ENCODE measurements at places on chromosomes 3 and 15. TPM values are rescaled to one million over a fixed set of nuclear protein-coding genes. Genes with fewer than 3 reads are reported as not detected.

GRCh38 chr15:75153565-75154276 lies 48.0 kb upstream of the C15orf39 start:
- no peak for DNase-seq
- H3K36me3 ChIP-seq = no peaks in the 10 kb centered on the region
- peaks cover 14% of the 10 kb centered on the region for H3K4me1 ChIP-seq
- H3K4me3 ChIP-seq = no peak overlapping the region
- H3K27ac ChIP-seq = peak overlapping the region; percentile 48

DNA sequence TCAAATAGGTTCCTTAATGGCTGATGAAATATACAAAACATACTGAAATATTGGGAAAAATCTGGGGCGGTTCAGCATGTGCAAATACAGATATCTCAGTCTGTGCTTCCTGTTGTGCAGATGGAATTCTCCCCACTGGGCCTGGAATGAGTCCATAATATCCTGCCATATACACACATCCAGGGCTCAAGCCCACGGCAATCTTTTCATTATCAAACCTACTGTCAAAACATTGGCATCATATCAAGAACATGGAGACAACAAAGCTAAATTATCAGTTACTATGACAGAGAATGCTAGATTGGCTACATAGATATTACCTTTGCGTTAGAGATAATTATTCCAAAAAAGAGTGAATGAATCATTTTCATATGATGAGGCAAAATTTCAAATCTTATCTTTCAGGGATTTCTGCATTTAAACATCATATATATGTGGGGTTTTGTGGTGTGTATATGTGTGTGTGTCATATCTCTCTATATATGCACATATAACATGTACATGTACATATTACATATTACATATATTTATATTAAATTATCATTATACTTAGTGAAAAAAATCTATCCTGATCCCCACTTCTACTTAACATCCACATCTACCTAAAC lies 713.3 kb downstream of the GBE1 start:
- H3K4me3 ChIP-seq = no peak overlapping the region
- DNase-seq = no peak
- H3K36me3 ChIP-seq = no peaks in the 10 kb centered on the region

GRCh38 chr3:83928903-83929302 lies 1029.9 kb upstream of the CADM2 start:
- DNase-seq = no peak
- H3K4me3 ChIP-seq = no peak overlapping the region
- 0 out of 2 replicates have a peak, but pooled peaks cover under 1% of the 10 kb centered on the region for H3K4me1 ChIP-seq
- H3K27ac ChIP-seq = no peak overlapping the region
- no peaks in the 10 kb centered on the region for H3K36me3 ChIP-seq

- no peak for DNase-seq
- peak overlapping the region; percentile 51 for H3K4me3 ChIP-seq
- H3K4me1 ChIP-seq = peaks cover 13% of the 10 kb centered on the region
- H3K27ac ChIP-seq = peak overlapping the region; percentile 74
Observed at GRCh38 chr15:74461847-74462511, 1.0 kb upstream of the UBL7 start.

The NOP10 gene
- total RNA-seq = 171 TPM

The GCNT3 gene
- total RNA-seq = 1.9 TPM

DNA sequence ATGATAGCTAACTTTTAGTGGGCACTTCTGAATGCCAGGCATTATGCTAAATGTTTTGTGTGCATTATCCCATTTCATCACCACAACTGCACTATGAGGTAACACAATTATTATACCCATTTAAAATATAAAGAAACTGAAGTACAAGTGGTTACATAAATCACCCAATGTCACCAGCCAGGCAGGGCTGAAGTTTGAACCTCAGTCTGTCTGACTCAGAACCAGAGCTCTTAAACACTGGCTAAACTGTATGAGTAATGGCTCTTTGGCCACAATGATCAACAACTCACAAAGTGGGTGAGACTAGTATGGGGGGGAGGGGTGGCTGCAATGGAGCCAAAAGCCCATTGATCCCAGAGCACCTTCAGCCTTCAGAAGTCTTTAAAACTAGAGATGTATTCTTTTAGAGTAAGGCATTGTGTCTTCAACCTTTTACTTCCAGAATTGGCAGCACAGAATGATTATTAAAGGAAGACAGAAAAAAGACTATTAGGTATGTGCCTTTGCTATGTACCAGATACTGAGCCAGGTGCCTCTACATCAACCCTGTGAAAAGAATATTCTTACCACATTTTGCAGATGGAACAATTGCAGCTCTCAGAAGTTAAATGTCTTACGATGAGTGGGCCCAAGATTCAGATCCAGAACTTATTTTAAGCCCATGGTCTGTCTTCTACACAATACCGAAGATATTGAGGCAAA lies 166.9 kb downstream of the UACA start:
- DNase-seq = no peak
- no peaks in the 10 kb centered on the region for H3K27me3 ChIP-seq
- no peak overlapping the region for H3K27ac ChIP-seq
- no peaks in the 10 kb centered on the region for H3K36me3 ChIP-seq
- H3K4me3 ChIP-seq = no peak overlapping the region
- peaks cover 8% of the 10 kb centered on the region for H3K4me1 ChIP-seq

DNA sequence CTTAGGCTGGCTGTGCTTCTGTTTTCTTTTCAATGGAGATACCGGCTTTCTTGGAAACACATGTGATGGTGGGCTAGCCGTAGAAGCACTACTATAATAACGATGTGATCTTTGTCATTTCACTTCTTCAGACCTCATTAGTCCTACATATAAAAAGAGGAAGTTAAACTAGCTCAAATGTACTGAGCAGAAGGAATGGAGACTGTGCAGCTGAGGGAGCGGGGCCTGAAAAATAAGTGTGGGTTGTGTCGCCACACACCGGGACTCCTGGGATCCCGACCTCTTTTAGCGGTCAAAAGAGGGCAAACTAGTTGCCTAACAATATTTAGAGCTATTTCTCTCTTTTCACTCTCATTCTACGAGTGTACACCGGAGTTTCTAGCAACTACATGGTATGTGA lies 1.0 kb upstream of the RNF7 start:
- DNase-seq = no peak
- peaks cover 20% of the 10 kb centered on the region for H3K4me1 ChIP-seq
- H3K27ac ChIP-seq = no peak overlapping the region
- H3K36me3 ChIP-seq = no peaks in the 10 kb centered on the region
- H3K4me3 ChIP-seq = no peak overlapping the region

The LINGO1 gene
- total RNA-seq = 1.3 TPM

DNA sequence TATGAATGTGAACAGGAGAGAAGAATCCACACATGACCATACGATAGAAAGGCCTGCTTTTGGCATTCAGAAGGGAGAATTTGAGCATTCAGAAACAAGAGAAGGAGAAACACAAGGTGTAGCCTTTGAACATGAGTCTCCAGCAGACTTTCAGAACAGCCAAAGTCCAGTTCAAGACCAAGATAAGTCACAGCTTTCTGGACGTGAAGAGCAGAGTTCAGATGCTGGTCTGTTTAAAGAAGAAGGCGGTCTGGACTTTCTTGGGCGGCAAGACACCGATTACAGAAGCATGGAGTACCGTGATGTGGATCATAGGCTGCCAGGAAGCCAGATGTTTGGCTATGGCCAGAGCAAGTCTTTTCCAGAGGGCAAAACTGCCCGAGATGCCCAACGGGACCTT lies 28.4 kb downstream of the RBM6 start:
- peaks cover 11% of the 10 kb centered on the region for H3K4me1 ChIP-seq
- no peaks in the 10 kb centered on the region for H3K27me3 ChIP-seq
- no peaks in the 10 kb centered on the region for H3K36me3 ChIP-seq
- no peak for DNase-seq

DNA sequence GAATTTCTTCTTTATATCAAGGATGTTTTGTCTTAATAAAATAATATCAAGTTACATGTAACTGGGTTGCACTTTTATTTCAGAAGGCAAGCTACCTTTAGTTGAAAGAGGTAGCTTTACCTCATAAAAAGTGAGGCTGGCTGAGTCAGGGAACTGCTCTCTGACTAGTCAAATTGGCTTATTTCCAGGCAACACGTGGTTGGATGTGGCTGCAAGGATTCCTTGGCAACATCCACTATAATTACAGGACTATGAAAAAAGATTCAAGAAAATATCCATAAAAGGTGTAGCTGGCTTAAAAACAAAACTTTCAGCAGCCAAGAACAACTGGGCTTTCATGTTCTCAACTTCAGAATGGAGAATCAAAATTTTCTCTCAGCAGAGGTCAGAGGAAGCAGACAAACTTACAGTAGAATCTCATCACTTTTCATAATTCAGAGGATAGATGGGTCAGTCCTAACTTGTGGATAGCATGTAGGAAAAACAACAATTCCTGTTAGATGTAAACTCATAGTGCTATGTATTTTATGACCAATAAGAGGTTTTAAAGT lies 779.1 kb downstream of the MECOM start:
- peaks cover 13% of the 10 kb centered on the region for H3K4me1 ChIP-seq
- H3K4me3 ChIP-seq = no peak overlapping the region
- no peaks in the 10 kb centered on the region for H3K36me3 ChIP-seq
- no peak for DNase-seq
- no peaks in the 10 kb centered on the region for H3K27me3 ChIP-seq
- no peak overlapping the region for H3K27ac ChIP-seq

The ECE2 gene
- total RNA-seq = not detected

GRCh38 chr3:172074586-172074985 lies 35.2 kb downstream of the FNDC3B start:
- no peaks in the 10 kb centered on the region for H3K36me3 ChIP-seq
- no peak overlapping the region for H3K4me3 ChIP-seq
- DNase-seq = no peak
- H3K27ac ChIP-seq = no peak overlapping the region
- no peaks in the 10 kb centered on the region for H3K27me3 ChIP-seq
- H3K4me1 ChIP-seq = peaks cover 36% of the 10 kb centered on the region

- no peaks in the 10 kb centered on the region for H3K4me1 ChIP-seq
- no peak for DNase-seq
- H3K4me3 ChIP-seq = no peak overlapping the region
- no peaks in the 10 kb centered on the region for H3K36me3 ChIP-seq
Observed at GRCh38 chr3:186628756-186629155, 11.4 kb upstream of the FETUB start.

DNA sequence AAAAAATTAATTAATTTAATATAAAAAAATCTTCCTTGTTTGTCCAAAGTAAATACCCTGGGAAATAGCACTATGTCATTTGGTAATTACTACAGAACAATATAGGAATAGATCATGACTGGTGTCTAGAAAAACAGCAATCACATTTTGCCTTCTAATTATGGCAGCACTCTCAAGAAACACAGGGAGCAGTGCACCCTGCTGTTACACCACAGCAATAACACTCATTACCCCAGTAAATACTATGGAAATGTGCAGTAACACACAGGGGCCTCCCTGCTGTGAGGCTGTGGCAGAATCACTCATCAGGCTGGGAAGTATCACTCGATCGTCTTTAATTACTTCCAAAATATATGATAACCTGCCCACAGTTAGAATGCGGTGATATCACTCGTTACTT lies 646.0 kb downstream of the TUSC7 start:
- no peaks in the 10 kb centered on the region for H3K27me3 ChIP-seq
- H3K4me1 ChIP-seq = no peaks in the 10 kb centered on the region
- no peak overlapping the region for H3K27ac ChIP-seq

DNA sequence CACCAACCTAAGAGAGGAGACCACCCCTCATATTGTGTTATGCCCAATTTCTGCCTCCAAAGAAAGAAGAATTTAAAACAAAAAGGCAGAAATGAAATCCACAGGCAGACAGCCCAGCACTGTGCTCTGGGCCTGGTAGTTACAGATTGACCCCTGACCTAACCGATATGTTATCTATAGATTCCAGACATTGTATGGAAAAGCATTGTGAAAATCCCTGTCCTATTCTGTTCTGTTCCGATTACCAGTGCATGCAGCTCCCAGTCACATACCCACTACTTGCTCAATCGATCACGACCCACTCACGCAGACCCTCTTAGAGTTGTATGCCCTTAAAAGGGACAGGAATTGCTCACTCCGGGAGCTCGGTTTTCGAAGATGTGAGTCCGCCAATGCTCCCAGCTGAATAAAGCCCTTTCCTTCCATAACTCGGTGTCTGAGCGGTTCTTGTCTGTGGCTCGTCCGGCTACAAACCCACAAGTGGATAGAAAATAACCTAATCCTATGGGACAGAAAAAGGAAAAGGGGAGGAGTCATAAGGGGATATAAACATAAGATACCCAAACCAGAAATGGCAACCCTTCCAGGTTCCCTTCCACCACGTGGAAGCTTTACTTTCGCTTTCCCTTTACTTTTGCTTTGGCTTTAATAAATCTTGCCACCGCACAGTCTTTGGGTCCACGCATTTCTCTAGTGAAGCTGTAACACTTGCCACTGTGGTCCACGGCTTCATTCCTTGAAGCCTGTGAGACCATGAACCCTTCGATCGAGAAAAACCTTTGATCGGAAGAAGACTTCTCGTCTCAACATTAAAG lies 1.7 kb upstream of the CFAP91 start:
- H3K36me3 ChIP-seq = no peaks in the 10 kb centered on the region
- no peaks in the 10 kb centered on the region for H3K27me3 ChIP-seq
- H3K4me1 ChIP-seq = peaks cover 7% of the 10 kb centered on the region
- no peak for DNase-seq
- H3K27ac ChIP-seq = no peak overlapping the region
- no peak overlapping the region for H3K4me3 ChIP-seq

The PLS1 gene
- 23.6 TPM for total RNA-seq

The TNFAIP8L3 gene
- 0.30 TPM for total RNA-seq

DNA sequence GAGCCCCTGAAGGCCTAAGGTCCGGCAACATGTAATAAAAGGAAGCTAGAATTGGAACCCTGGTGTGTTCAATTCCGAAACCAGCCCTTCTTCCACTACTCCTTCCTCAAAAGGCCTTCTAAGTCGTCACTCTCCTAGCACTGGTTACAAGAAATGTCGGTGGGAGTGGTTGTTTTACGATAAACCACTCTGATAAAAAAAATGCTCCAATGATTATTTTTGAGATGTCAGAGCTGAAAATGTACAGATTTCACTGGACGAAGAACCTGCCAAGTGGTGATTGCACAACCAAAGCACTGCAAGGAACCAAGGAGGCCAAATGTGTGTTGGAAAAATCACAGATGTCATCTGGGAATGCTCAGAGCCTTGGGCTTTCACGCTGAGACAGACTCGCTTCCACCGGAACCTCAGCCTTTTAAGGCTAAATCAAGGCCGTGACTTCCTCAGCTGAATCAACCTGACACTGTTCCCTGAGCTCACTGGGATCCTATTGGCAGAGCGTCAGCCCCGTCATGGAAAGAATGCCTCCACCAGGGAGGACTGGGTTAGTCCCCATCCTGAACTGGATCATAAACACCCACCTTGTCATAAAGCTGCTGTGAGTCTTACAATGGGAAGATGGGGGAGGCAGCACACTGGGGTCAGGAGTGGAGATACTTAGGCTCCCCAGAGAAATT lies 108.1 kb upstream of the THBS1 start:
- no peak overlapping the region for H3K4me3 ChIP-seq
- no peak for DNase-seq
- peaks cover 10% of the 10 kb centered on the region for H3K4me1 ChIP-seq
- no peak overlapping the region for H3K27ac ChIP-seq
- no peaks in the 10 kb centered on the region for H3K27me3 ChIP-seq

- no peaks in the 10 kb centered on the region for H3K36me3 ChIP-seq
- DNase-seq = no peak
- no peaks in the 10 kb centered on the region for H3K27me3 ChIP-seq
Observed at GRCh38 chr3:138898301-138898700, 48.6 kb downstream of the FOXL2 start.

The LMAN1L gene
- not detected for total RNA-seq

GRCh38 chr3:76753599-76753998 lies 286.3 kb upstream of the ROBO2 start:
- no peak for DNase-seq
- H3K4me1 ChIP-seq = no peaks in the 10 kb centered on the region
- no peaks in the 10 kb centered on the region for H3K36me3 ChIP-seq
- H3K27ac ChIP-seq = no peak overlapping the region
- H3K4me3 ChIP-seq = no peak overlapping the region
